ENCODE measurements at places on chromosomes 7 and 10.

DNA sequence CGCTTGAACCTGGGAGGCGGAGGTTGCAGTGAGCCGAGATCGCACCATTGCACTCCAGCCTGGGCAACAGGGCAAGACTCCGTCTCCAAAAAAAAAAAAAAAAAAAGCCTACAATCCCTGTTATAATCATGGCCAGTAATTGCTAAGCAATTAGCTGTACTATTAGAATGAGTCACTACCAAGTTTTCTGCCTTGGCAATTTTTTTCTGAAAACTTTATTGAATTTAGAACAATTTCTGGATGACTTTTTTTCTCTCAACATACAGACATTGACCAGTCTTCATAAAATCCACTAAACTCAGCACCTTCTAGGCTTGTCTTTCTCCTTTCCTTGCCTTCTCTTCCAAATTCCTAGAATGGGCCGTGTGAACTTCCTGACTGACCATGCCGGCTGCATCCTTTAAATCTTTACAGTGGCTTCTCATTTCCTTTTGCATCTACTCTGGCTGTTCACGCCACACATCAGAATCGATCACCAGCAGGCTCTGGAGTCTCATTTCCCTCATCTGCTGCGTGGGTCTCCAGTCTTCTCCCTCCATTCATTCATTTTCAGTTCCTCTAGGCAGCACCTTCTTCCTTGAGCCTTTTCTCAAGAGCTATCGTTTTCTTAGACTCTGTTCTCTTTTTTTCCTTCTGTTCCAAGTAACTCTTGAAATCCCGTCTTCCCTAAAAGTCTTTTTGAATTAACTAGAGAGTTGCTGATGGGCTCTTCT lies 107.9 kb downstream of the KAT6B start:
- no peak for DNase-seq

DNA sequence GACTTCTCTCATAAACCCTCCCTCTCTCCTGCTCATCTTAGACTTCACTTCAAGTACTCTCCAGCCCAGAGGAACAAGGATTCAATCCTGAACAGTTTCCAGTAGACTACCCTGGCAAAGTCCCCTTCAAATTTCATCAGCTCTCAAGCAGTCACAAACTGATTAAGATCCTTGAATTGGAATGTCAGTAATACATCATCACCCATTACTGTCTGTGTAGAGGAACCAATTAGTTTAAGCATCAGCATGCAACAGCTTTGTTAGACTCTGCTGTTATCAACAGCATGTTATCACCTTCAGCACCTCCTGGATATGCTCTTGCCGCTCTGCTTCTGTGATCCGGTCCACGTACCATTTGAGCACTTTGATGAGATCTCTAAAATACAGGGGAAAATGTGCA lies 307.0 kb upstream of the IMMP2L start:
- DNase-seq: no peak

DNA sequence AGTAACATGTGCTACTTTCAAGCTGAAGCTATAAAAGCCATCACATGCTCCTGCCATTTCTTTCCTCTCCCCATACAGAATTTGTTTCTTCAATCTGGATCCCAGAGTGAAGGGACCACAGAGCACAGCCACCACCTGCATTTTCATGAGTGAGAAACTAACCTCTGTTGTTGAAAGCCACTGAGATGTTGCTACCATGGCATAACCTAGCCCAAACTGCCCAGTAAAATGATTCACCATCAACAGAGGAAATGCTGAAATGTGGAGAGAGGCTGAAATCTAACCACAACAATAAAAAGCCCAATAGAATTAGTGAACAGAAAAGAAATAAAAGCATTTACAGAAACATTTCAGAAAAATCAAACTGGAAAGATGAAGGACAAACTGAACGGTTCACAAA lies 125.2 kb downstream of the AMPH start:
- no peak for DNase-seq

DNA sequence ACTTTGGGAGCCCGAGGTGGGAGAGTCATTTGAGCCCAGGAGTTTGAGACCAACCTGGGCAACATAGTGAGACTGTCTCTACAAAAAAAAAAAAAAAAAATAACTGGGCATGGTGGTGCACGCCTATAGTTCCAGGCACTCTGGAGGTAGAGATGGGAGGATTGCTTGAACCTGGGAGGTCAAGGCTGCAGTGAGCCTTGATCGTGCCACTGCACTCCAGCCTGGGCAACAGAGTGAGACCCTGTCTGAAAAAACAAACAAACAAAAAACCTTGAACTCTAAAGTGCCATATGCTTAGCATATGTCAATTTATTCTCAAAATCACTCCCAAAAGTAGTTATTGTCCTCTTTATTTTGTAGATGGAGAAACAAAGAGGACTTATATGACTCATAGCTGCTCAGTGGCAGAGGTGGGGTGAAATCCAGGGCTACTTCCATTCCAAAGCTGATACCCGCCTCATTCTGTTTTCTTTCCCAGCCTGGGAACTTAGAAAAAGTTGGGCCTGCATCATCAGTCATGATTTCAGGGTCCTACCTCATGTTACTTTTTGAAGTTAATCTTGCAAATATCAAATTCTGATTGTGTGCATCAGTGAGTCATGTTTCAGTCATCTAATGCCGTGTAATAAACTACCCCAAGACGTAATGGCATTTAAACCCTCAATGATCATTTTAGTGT lies 13.3 kb downstream of the DHTKD1 start:
- DNase-seq: no peak

GRCh38 chr10:14527134-14527844 lies 196.6 kb upstream of the FRMD4A start:
- DNase-seq: no peak

- DNase-seq: no peak
Observed at GRCh38 chr10:30324448-30325110, 24.5 kb downstream of the MTPAP start.

DNA sequence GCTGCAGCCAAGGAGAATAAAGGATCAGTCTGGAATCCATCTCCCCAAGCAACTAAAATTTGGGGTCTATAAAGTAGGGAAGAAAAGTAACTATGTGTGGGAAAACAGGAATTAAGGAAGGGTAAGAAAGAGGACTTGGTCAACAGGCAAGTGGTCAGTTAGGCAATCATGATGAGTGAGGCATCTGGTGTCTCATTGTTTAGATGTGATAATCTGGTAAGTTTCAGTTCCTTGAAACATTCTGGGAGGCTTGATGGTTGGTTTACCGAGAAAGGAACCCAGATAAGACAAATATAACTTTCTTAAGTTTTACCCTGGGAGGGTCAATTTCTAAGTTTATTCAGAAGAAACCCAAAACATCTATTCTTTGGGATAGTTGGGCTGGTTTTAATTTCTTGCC lies 22.3 kb downstream of the HYAL4 start:
- no peak for DNase-seq

- DNase-seq: no peak
Observed at GRCh38 chr7:120431016-120431415, 158.0 kb downstream of the KCND2 start.

DNA sequence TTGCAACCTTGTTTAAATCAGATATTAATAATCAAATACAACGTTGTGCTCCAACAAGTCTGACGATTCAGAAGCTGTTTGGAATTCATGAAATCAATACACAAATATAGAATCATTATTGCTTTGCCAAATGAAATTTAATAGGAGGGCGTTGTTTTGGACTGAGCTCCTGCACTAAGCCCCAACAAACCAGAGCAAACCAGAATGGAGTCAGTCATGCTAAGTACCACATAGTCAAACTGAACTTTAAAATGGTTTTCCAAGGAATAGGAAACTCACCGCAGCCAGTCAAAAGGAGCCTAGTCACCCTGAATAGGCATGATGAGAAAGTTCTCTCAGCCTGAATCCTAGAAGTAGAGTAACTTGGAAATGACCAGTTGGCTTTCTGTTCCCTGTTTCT lies 53.7 kb downstream of the HACD1 start:
- DNase-seq: no peak

DNA sequence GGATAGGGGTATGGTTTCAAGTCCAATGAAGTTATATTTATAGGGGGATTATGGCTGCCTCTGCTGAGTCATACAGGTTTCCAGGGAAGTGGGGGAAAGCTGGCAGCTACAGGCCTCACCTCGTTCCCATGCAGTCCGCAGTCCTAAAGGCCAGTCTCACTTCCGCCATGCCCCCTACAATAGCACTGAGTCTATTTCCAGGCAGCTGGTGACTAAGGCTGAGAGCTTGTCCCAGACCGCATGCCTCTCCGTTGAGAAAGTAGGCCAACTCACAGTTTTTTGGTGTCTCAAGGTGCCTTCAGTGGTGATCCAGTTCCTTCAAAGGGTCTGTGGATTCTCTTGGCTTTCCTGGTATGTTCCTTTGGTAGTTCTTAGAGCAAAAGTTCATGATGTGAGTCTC lies 203.9 kb upstream of the GLI3 start:
- no peak for DNase-seq

- DNase-seq: no peak
Observed at GRCh38 chr7:141276031-141276430, 202.2 kb downstream of the TMEM178B start.

DNA sequence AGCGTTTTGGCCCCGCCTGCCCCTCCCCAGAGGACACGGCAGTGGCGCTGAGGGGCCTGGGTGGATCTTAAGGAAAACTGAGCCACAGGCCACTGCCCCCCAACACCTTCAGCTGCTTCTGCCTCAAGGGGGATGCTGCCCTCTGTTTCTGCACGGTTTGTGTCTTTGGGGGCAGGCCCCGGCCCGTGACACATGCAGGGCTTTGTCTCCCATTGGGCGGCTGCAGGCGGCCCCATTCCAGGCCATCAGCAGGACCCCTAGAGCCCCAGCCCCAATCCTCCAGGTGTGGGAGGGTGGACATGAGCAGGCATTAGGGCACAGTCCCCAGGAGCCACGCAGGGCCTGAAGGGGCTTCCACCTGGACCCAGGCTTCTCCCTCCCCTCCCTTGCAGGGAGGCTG lies 25.3 kb upstream of the PPP2R2D start:
- DNase-seq: no peak

- DNase-seq: peak; percentile 83
Observed at GRCh38 chr10:124917428-124918190, 24.3 kb upstream of the ZRANB1 start.

GRCh38 chr7:70942791-70943190 lies 189.2 kb upstream of the GALNT17 start:
- DNase-seq: no peak

- DNase-seq: no peak
Observed at GRCh38 chr7:127935847-127936376, 95.3 kb downstream of the LRRC4 start.

- DNase-seq: no peak
Observed at GRCh38 chr10:87916515-87916914, 53.1 kb downstream of the PTEN start.

GRCh38 chr7:118250860-118251494 lies 26.5 kb downstream of the ANKRD7 start:
- no peak for DNase-seq

GRCh38 chr10:65196111-65196510 lies 1674.9 kb downstream of the REEP3 start:
- DNase-seq: no peak

GRCh38 chr10:89640241-89640640 lies 4.8 kb downstream of the PANK1 start:
- DNase-seq: no peak

- no peak for DNase-seq
Observed at GRCh38 chr7:105136221-105136620, 122.2 kb downstream of the KMT2E start.

DNA sequence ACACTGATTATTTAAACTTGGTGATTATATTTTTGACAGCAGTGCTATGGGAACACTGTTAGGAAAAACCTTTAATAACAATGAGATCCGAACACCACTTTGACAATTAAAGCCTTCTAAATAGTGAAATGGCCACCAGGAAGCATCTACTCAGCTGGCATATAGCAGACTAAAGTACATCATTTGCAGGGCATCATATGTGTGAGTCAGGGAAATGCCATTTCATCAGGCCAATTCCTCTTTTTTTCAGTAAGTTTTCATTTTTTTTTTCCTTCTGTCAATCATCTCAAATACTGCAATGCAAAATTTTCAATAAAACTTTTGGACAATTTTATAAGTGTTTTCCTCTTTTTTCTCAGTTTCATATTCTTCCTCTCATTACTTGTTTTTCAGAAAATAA lies 521.4 kb upstream of the SEMA3D start:
- no peak for DNase-seq

- DNase-seq: no peak
Observed at GRCh38 chr10:42988517-42989395, 88.1 kb upstream of the RET start.

DNA sequence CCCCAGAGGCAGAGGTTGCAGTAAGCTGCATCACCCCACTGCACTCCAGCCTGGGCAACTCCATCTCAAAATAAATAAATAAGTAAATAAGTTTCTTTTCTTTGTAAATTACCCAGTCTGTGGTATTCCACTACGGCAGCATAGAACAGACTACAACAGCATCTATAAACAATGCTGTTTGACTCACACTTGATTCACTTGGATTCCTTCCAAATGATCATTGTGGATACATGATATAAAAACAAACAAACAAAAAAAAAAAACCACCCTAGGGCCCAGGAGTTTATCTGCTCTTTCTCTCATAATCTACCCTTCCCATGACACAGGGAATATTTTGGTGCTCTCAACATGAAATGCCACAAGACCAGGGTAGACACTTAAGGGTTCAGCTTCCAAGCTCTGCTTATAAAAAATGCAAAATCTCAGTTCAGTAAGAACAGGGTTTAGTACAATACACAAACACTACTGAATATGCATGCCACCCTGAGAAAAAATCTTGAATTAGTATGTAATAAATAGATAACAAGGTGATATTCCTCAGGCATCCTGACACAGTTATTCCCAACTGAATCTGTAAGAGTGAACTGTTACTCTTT lies 200.9 kb downstream of the FAM107B start:
- DNase-seq: no peak

DNA sequence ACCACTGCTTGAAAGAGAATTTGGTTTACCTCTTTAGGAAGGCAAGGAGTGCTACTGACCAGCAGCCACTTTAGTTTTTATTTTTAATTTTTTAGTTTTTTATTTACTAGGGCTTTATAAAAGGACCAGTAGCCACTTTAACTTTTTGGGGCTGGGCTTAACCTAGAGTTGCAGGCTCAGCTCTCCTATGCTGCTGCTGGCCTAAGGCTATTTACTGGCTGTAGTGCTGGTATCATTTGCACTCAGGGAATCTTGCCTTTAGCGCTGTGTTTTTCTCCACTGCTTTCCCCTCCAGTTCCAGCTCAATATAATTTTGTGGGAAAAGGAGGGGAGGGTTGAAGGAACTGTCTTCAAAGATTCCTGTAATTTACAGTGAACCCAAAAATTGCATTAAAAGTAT lies 13.4 kb downstream of the HPS1 start:
- no peak for DNase-seq

GRCh38 chr7:74023092-74023536 lies 4.9 kb upstream of the ELN start:
- DNase-seq: no peak

DNA sequence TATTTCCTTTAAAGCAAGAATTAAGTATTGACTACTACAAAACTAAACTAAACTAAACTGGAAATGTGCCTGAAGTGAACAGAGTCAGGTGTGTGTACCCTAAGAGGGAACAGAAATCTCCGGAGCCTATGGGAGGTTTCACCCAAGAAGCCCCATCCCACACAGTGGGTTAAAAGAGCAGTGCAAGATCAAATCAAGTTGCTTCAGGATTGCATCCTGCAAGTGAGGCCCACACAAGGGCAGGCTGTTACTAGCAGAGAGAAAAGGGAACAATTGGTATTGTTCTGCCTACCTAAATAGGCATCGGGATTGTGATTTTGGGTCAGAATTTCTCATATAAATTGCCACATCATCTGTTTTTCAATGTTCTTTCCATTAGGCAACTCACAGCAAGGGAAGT lies 113.3 kb upstream of the CDC14C start:
- no peak for DNase-seq

GRCh38 chr7:41656366-41656765 lies 46.5 kb downstream of the INHBA start:
- DNase-seq: peak; percentile 37

All from femur (tissue), 1 donor.